Brain microvascular endothelial cell (primary cell): ENCODE measurements at places on chromosomes 1 and 21.

DNA sequence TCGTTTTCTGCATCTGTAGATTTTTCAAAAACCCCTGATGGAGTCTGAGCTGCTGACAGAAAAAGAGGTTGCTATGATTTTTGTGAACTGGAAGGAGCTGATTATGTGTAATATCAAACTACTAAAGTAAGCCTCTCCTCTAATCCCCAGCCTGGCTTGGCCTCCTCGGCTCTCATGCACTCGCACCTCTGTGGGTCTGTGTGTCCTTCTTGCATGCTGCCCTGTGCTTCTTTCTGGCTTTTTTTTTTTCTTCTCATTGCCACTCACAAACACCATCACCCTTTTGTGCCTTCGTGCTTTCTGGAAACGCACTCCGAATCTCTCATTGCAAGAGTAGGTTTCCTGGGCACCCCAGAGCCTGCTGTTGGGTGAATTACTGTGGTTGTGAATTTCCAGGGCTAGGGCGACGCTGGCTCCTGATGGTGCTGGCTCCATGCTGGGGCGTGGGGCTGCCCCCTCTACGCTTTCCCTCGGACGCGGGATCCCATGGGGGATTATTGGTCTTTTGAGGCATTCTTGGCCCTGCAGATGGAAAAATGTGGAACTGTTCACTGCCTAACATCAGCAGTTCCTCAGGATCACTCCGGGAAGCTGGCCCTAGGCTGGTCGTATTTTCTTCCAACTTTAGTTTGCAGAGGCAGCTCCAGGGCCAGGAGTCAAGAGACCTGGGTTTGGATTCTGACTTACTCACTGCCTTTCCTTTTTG, 56.8 kb downstream of the ATP5PO start:
- no peak for DNase-seq

DNA sequence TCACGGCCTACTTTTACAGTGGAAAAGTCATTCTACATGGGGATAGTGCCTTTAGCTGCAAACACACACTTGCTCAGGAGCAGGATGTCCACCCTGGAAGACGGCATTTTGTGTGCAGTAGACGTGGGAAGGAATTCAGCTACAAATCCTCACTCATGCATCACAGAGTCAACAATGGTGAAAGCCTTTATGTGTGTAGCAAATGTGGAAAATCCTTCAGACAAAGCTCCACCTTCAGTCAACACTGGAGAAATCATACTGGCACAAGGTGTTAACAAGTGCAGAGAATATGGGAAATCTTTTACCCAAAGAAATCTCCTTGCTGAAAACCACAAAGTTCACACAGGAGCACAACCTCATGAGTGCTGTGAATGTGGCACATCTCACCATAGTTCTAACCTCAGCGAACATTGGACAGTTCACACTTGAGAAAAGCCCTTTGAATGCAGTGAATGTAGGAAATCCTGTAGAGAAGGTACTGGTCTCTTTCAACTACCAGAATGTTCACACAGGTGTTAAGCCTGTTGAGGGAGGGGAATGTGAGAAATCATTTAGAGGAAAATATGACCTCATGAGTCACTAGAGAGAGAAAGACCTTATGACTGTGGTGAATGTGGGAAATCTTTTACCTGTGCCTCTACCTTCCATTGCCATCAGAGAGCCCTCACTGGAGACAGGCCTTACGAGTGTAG, 101.8 kb downstream of the PTGS2 start:
- no peak for DNase-seq

DNA sequence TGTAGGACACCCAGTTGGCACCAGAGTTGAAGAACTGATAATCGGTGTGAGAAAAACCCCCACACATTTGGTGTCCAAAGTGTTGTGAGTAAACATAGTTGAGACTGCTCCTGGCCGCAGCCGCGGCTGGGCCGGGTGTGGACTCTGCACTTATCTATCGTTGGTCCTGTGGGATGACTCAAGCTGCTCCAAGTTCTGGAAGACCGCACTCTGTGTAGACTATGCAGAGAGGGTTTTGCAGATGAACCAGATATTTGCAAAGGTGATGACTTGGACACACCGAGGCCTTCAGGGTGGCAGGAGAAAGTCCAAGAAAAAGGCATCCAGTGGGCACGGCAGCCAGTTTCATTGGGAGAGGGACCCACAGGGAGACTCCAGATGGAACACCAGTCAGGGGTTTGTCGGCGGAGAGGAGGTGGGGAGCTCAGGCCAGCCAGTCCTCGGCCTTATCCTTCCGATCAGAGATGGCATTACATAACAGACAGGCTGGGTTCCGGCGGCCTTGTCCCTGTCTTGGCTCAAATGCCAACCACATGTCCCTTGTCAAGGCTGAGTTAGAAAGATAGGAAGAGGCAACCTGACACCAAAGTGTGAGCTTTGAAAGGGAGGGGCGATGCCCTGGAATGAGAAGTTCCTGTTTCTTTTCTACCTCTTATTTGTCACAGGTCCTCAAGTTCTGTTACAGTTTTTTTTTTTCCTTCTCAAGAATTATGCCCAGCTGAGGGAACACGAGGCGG, 21.1 kb downstream of the C2CD2 start:
- DNase-seq: peak; percentile 65

DNA sequence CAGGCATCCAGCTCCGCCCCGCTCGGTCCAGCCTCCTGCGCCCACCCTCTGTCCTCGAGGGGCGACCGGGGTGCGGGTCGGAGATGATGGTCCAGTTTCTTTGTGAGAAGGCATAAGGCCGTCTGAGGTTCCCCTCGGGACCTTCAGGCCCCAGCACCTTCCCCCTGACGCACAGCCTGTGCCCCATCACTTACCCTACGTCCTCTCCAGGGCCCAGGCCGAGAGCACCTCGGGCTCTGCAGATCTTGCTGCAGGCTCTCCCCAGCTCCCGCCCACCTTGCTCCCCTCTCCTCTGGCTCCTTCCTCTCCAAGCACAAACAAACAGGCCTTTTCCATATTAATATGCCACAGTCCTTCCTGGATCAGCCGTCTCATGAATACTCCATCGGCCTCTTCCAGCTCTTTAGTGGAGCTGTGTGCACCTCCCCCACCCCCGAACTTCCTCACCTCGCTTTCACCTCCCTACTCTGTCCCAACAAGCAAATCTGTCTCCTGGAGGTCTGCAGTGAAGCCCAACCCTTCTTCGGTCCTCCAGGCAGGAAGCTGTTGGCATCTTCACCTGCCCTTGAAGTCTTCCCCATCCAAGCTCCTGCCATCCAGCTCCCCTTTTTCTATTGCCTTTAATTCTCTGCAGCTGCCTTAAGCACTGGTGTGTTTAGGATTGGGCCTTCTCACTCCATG, 448 bp upstream of the COL9A2 start:
- no peak for DNase-seq

- DNase-seq: no peak
Measured at GRCh38 chr1:1802871-1803270, 24.6 kb upstream of the NADK start.

DNA sequence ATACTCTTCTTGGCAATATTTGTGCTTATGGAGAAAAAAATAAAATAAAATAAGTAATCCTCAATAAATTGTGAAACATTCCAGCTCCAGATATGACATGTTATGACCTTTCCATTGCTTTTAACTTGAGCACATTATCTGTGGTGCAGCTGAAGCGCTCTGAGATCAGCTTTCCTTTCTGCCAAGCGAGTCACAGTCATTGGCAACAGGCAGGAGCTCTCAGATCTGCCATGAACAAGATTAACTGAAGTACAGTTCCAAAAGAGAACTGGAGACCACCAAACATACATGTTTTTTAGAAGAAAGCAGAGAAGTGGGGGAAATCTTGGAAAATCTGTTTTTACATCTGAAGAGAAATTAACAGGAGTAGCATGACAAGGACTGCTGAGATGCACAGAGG, 89.2 kb upstream of the DSCAM start:
- no peak for DNase-seq
